ENCODE measurements at places on chromosomes 2 and 18.

GRCh38 chr2:240434728-240435456 is 571 bp upstream of the GPC1 start:
- DNase-seq = peak; percentile 87

GRCh38 chr18:27632706-27633105 is 447.6 kb upstream of the CHST9 start:
- no peak for DNase-seq

DNA sequence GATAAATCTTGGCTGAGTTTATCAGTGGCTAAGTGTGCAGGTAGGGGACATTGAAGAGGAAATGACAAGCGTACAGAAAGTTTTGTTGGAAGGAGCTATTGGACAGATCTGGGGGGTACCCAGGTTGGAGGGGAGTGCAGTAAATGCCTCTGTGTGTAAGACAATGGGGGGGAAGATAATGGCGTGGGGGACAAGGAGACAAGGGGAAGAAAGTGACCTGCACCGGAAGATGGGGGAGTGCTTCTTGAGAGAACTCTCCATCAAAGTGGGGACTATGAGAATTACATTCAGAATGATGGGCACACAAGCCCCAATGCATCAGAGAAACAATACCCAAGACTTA is 190.0 kb downstream of the ALPK2 start:
- DNase-seq = no peak

DNA sequence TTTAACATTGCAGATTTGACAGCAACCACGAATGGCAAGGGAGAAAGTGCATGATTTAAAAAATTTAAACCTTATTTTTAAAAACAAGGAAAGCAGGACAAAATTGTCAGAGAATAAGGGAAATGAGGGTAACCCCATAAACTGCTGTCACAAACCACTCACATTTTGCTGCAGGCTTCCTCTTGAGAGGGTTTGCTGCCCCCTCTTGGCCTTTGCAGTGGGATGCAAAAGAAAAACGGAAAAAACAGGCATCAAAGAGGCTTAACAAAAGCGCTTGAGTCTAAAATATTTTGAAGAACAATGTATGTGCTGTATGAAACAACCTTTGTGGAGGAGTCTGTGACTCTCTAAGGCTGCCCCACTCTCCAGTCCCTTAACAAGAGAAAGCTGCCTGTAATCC is 91.6 kb downstream of the TMX3 start:
- DNase-seq = no peak

GRCh38 chr18:59090966-59091603 is 48.6 kb upstream of the SEC11C start:
- DNase-seq = no peak

- no peak for DNase-seq
Observed at GRCh38 chr2:214881647-214882202, 72.2 kb upstream of the BARD1 start.

Data from T-helper 1 cell (primary cell).